Upper lobe of right lung (tissue), 1 donor: ENCODE measurements at places on chromosomes 7 and 10. TPM values are rescaled to one million over a fixed set of nuclear protein-coding genes. Genes with fewer than 3 reads are reported as not detected.

SCART1 gene
- total RNA-seq: 2.6 TPM

RPS24 gene
- total RNA-seq: 1,039 TPM

DNA sequence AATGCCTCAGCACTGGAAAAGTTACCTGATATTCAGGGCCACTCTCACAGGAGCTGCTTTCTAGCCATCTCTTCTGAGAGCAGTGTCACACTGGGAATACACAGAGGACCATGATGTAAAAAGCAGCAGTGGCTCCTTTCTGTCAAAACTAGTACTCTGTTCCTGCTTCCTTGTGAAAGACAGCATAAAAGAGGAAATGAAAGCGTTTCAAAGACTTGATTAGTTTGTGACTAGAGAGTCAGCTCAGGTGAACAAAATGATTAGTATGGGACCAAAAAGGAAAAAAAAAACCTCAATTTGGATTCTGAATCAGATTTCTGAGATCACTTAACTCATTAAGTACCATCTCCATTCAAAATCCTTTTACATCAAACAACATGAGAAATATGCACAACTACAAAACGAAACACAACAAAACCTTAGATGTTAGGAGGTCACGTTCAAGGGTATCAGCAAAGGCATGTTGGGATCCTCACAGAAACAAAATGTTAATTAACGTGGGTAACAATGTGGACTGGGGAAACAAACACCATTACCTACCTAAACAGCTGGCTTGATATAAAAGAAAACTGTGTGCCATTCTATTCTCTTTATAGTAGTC lies 103.7 kb downstream of the MACC1 start:
- no peak overlapping the region for H3K4me3 ChIP-seq
- no peak for DNase-seq
- H3K27me3 ChIP-seq: no peaks in the 10 kb centered on the region
- no peaks in the 10 kb centered on the region for H3K36me3 ChIP-seq

TAS2R4 gene
- 2.2 TPM for total RNA-seq

GRCh38 chr7:78141522-78142281 lies 343.1 kb downstream of the PHTF2 start:
- no peaks in the 10 kb centered on the region for H3K27me3 ChIP-seq
- H3K36me3 ChIP-seq: no peaks in the 10 kb centered on the region
- no peak overlapping the region for H3K27ac ChIP-seq
- H3K4me1 ChIP-seq: no peaks in the 10 kb centered on the region
- H3K4me3 ChIP-seq: no peak overlapping the region

DNA sequence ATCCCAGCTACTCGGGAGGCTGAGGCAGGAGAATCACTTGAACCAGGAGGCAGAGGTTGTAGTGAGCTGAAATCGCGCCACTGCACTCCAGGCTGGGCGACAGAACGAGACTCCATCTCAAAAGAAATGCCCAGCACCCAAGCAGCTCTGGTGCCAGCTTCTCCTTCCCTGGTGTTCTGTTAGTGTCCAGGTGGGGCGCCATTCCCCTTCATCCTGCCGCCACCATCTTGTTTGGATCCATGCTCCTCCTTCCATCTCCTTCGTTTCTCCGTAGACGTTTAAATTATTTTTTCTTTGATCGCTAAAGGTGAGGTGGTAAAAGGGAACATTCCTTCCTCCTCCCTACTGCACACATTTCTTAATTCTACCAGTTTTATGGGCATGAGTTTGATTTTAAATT lies 30.3 kb downstream of the PROSER2 start:
- no peak overlapping the region for H3K4me3 ChIP-seq
- no peaks in the 10 kb centered on the region for H3K4me1 ChIP-seq
- peak; percentile 33 for DNase-seq
- no peak overlapping the region for H3K27ac ChIP-seq
- H3K27me3 ChIP-seq: no peaks in the 10 kb centered on the region
- H3K36me3 ChIP-seq: peaks cover 29% of the 10 kb centered on the region

GRCh38 chr10:61465901-61466632 lies 12.9 kb upstream of the TMEM26 start:
- H3K27me3 ChIP-seq: no peaks in the 10 kb centered on the region
- no peaks in the 10 kb centered on the region for H3K36me3 ChIP-seq
- no peaks in the 10 kb centered on the region for H3K4me1 ChIP-seq
- no peak overlapping the region for H3K27ac ChIP-seq
- DNase-seq: no peak

DNA sequence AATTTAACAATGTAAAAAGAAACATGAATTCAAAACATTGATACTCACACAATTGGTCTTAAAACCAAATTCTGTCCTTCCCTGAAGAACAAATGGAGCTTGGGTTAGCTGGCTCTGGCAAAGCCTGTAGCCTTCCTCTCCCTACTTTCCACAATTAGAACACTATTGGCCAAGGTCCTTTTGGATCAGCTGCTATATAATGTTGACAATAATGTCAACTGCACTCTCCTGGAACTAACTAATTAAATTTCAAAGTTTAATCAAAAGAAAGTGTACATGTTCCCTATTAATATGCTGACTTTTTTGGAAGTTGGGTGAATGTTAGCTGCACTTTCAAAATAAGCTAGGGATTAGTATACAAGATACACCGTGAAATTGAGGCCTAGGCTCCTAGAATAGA lies 440.1 kb upstream of the NFE2L3 start:
- H3K36me3 ChIP-seq: no peaks in the 10 kb centered on the region
- no peaks in the 10 kb centered on the region for H3K27me3 ChIP-seq
- no peak overlapping the region for H3K4me3 ChIP-seq
- DNase-seq: no peak

DNA sequence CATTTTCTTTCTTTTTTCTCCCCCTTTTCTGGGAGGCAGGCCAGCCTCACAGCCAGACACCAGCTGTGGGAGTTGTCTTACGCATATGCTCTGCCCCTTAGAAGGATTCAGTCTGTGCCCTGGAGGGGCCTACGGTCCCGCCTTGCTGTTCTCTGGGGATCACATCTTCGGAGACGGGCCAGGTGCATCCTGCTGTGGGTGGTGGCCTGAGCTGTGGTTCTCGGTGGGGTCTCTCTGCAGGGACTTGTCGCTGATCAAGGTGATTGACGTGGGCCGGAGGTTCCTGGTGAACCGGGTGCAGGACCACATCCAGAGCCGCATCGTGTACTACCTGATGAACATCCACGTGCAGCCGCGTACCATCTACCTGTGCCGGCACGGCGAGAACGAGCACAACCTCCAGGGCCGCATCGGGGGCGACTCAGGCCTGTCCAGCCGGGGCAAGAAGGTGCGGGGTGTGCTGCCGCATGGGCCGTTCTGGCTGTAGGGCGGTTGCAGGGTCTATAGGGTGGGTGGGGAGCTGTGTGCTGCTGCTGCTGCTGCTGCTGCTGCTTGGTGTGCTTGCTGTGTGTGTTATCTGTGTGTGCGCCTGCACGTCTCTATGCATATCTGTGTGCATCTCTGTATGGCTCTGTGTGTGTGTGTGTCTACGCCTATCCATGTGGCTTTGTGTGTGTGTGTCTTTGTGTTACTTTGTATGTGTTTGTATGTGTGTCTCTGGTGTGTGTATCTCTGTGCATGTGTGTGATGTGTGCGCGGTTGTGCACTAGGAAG lies 17.9 kb downstream of the PFKFB3 start:
- no peaks in the 10 kb centered on the region for H3K4me1 ChIP-seq
- H3K27ac ChIP-seq: no peak overlapping the region
- H3K36me3 ChIP-seq: peaks cover 100% of the 10 kb centered on the region
- DNase-seq: no peak

DNA sequence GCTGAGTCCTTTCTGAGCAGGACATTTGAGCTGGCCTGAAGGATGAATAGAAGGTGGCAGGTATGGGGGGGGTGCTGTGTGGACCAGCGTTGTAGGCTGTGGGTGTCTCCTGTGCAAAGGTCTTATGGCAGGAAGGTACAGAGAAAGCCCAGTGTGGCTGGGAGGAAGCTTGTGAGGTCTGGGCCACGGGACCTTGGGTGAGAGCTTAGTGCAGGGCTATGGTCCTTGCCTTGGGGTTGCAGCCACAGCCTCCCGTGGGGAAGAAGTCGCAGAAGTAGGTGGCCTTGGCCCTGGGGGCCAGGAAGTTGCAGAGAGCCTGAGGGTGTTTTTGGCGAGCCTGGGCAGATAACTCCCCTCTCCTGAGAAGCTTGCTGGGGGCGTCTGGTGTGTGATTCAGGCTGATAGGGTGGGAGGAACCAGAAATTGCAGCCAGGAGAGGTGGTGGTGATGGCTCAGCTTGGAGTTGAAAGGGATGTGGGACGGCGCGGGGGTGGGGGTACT lies 172.0 kb upstream of the TNRC18 start:
- no peaks in the 10 kb centered on the region for H3K36me3 ChIP-seq
- peak overlapping the region; percentile 60 for H3K27ac ChIP-seq
- H3K4me3 ChIP-seq: peak overlapping the region; percentile 60
- DNase-seq: no peak
- H3K27me3 ChIP-seq: peaks cover 20% of the 10 kb centered on the region

DNA sequence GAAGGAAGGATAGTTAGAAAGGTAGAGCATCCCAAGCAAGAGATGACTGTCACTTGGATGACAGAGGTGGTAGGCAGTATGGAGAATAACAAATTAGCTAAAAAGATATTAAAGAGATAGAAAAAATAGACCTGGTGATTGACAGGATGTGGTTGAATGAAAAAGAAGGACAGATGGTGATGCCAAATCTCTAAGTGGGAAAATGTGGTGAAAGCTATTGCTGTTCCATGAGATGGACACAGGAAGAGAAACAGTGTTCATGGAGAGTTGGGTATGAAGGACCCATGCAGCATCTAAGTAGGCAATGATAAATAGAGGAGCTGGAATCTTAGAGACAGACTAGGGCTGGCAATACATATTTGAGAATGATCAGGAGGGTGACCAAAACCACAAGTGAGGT lies 30.7 kb downstream of the FAM13C start:
- H3K27me3 ChIP-seq: no peaks in the 10 kb centered on the region
- H3K27ac ChIP-seq: no peak overlapping the region
- no peak overlapping the region for H3K4me3 ChIP-seq
- no peaks in the 10 kb centered on the region for H3K36me3 ChIP-seq
- DNase-seq: no peak
- peaks cover 7% of the 10 kb centered on the region for H3K4me1 ChIP-seq

- no peaks in the 10 kb centered on the region for H3K36me3 ChIP-seq
- no peak overlapping the region for H3K4me3 ChIP-seq
- H3K27ac ChIP-seq: no peak overlapping the region
- no peaks in the 10 kb centered on the region for H3K4me1 ChIP-seq
- H3K27me3 ChIP-seq: peaks cover 2% of the 10 kb centered on the region
Measured at GRCh38 chr10:8758029-8758428, 703.5 kb downstream of the GATA3 start.

GRCh38 chr10:99551616-99552015 lies 18.9 kb downstream of the NKX2-3 start:
- no peak overlapping the region for H3K27ac ChIP-seq
- no peaks in the 10 kb centered on the region for H3K4me1 ChIP-seq
- peaks cover 45% of the 10 kb centered on the region for H3K27me3 ChIP-seq
- H3K4me3 ChIP-seq: no peak overlapping the region
- no peak for DNase-seq
